Occipital lobe (tissue), 3 donors: ENCODE measurements at places on chromosomes 4 and X. TPM values are rescaled to one million over a fixed set of nuclear protein-coding genes. Genes with fewer than 3 reads are reported as not detected.

The RAB40AL gene
- 0.31 TPM for total RNA-seq

- no peak for DNase-seq
Observed at GRCh38 chr4:108683479-108683878, 33.1 kb downstream of the OSTC start.

The SPANXD gene
- not detected for total RNA-seq

The TEX11 gene
- not detected for total RNA-seq

GRCh38 chr4:158805635-158806471 lies 37.0 kb downstream of the FNIP2 start:
- no peak for DNase-seq

DNA sequence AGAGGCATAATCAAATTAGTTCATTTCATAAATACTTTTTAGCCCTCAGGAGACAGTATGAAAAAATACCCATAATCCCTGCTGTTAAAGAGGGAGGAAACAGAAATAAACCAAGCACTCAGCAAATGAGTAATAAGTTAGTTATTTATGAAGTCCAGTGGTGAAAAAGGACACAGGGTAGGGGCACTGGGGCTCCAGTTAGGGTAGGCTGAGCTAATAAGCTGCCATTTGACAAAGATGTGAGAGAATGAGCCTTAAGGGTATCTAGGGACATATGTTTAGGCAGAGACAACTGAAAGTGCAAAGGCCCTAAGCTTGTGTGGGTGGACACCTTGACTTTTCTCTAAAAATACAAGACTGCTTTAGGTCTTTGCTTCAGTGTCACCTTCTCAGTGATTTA lies 94.4 kb downstream of the IL15 start:
- DNase-seq: no peak

The ENPEP gene
- 0.78 TPM for total RNA-seq

The CLOCK gene
- 37.0 TPM for total RNA-seq

GRCh38 chr4:173521467-173522159 lies 8.4 kb downstream of the HAND2 start:
- no peak for DNase-seq

DNA sequence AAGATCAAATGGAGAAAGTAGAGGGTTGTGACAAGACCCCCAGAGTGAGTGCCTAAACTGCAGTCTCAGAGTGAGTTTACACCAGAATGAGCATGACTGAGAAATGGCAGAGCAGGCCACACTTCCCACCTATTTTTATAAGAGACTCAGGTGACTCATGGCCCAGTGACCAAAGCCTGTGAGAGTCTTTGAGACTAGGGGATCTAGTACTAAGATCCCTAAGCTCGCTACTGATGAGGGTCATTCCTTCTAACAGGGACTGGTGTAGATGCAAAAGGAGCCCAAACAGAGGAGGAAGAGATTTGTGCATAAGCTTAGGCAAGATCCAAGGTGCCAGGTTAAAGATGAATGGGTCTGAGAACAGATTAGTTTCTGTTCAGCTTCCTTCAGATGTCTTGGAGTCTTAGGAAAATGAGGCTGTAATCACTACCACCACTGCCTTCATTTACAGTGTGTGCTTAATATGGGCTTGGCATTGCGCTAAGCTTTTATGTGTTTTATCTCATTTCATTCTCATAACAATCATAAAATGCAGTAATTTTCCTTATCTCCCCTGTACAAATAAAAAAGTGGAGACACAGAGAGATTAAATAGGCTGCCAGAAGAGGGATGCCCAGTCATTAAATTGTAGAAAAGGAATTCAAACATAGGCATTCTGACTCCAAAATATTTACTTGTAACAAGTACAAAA lies 62.8 kb downstream of the RWDD4 start:
- DNase-seq: no peak
